ENCODE measurements at places on chromosomes 6 and 20.

GRCh38 chr6:157766901-157767774, 55.9 kb upstream of the SNX9 start:
- no peak for DNase-seq

- DNase-seq, result no peak
These were observed 191.1 kb upstream of the HEY2 start for GRCh38 chr6:125558241-125558843.

GRCh38 chr6:149884215-149884614, 13.7 kb downstream of the RAET1E start:
- no peak for DNase-seq

DNA sequence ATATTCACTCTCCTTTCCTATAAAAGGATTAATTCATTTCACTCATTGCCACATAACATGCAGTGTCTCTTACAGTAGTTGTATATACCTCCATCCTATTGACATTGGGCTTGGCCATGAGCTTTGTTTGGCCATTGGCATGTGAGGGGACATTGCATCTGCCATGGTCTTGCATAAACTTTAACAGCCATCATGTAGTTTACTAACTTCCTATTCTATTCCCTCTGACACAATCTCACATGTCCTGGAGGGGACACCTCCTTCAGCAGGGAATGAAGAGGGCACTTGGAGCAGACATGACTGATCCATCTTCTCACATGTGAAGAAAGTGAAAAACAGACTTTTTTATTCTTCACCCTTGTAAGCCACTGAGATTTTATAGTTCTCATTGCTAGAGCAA, 115.5 kb upstream of the MARCKS start:
- no peak for DNase-seq

- DNase-seq, result no peak
These were observed 142.2 kb downstream of the ERMARD start for GRCh38 chr6:169893624-169894023.

- DNase-seq, result no peak
These were observed 205.7 kb downstream of the OTOR start for GRCh38 chr20:16953858-16954257.

DNA sequence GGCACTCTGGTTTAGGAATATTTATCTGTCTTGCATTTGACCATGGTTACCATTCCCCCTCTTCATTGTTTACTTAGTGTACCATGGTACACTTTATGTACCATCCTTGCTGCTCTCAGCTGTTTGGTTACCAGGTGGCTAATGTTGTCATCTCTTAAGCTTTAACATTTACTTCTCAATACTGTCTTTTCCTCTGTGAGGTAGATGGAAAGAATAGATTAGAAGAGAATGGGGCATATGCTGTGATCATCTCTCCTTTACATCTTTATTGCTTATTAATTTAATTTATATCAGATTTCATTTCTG, 109.2 kb downstream of the NCOA3 start:
- no peak for DNase-seq

DNA sequence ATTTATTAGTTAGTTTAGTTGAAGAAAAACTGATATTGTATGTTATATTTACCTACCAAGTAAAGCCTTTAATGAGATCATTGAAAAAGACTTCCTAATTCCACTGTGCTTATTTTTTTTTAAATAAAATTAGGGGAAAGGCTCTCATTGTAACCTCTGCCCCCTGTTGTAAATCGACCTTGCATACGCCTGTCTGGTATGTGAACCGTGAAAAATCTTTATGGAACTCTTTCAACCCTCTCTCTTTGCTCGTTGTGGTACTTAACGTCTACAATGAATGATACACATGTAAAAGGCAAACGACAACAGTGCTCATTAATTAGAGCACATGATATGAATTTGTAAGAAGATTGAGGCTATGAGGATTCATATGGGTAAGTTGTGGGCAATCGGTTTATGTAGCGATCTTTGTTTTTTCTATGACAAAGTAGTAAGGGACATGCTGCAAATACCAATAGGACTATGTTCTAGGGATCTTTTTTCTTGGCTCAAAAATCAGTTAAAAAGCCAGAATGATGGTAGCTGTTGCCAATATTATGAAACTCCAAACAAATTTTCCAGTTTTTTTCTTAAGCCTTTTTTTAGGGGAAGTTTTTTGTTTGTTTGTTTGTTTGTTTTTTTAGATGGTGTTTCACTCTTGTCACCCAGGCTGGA, 119.0 kb upstream of the MCHR2 start:
- no peak for DNase-seq

DNA sequence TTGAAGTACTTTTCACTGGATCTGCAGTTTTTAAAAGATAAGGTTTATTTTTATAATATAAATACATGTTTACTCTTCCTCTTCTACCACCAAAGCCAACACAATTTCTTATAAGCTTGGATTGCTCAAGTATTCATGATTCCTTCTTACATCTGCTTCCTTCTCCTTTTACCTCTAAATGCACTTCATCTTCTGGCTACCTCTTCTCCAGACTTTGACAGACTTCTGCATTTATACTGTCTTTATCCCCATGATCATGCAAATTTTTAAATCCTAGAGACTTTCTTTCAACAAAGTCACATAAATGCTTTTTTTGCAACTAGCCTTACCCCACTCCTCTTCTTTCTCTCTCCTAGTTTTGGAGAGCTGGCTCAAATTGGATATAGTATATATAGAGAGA, 142.9 kb downstream of the TFAP2B start:
- DNase-seq, result no peak

GRCh38 chr6:43985329-43985728, 141.9 kb downstream of the MRPL14 start:
- DNase-seq, result no peak

- no peak for DNase-seq
These were observed 483.9 kb downstream of the RFPL4B start for GRCh38 chr6:112831022-112831421.

DNA sequence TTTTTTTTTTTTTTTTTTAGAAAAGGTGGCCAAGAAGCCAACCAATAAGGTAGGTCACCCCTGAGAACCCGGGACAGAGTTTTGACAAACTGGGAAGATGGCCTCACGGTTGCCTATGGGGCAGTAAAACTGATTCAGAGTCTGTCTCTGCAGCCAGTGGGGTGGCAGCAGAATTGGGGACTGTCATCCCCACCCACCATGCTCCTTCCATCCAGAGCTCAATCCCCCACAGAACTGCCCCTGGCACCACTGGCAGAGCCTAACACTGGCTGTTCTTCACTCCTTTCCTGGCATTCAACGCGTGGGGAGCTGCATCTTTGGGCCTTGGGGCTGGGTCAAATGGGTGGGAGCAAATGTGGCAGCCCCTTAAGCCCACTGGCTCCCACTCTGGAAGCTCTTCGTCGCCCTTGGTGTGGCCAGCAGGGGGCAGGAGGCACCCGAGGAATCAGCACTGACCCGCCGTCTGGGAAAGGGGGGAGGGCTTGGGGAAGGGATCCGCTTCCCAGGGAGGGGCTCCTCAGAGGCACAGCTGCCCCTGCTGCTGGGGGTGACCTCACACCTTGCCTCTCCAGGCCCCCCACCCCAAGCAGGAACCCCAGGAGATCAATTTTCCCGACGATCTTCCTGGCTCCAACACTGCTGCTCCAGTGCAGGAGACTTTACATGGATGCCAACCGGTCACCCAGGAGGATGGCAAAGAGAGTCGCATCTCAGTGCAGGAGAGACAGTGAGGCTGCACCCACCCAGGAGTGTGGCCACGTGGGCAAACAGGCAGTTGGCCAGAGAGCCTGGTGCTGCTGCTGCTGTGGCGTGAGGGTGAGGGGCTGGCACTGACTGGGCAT, 10.4 kb downstream of the CD40 start:
- DNase-seq, result no peak

DNA sequence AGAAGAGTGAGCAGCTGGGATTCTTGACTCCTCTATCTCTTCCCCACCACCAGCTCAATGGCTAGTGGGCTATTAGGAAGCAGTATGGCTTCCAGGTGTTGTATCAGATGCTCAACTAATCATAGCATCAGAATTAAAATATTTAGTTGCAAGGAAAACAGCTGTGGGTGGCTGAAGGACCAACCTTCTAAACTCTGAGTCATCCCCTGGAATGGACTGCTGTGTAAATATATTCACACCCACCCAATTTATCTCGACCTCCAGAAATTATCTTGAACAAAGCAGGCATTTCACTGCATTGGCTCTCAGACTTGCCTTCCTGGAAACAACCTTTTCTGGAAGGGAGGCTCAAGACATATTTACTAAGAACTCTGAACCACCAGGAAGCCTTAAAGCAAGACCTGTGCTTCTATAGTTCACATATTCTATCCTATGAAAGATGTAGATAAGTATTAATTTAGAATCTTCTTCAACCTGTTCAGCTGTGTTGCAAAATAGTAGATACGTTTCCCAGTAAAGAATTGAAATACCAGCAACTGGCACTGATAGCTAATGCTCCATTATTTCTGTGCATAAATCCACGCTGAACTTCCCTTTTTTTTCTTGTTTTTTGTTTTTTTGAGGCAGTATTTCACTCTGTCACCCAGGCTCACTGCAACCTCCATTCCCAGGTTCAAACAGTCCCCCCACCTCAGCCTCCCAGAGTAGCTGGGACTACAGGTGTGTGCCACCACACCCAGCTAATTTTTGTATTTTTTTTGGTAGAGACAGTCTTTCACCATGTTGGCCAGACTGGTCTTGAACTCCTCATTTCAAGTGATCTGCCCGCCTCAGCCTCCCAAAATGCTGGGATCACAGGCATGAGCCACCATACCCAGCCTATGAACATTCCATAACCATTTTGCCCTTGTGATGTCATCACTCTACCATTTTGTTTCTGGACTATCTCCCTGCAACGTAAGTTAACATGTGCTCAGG, 56.9 kb upstream of the CD2AP start:
- no peak for DNase-seq

GRCh38 chr20:53699906-53700305, 106.3 kb upstream of the ZNF217 start:
- DNase-seq, result no peak

DNA sequence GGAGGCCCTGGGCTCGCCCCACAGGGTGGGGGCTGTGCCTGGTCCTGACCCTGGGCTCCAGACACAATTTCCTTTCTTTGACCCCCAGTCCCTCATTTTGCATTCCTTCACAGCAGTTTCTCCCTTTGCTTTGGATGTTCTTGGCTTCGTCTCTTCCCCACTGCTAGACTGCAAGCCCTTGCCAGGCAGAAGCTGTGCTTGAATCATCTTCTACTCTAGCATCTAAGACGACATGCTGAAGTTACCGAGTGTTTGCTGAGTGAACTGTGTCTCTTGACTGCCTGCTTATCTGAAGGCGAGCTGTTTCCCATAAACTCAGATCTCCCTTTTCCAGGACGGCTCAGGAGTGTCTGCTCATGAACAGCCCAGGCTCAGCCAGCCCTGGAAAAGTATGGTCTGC, 14.3 kb upstream of the SYNDIG1 start:
- DNase-seq, result no peak

- no peak for DNase-seq
These were observed 37.5 kb downstream of the SNX9 start for GRCh38 chr6:157860505-157860991.

- no peak for DNase-seq
These were observed 91.7 kb downstream of the SCML4 start for GRCh38 chr6:107732461-107732860.

DNA sequence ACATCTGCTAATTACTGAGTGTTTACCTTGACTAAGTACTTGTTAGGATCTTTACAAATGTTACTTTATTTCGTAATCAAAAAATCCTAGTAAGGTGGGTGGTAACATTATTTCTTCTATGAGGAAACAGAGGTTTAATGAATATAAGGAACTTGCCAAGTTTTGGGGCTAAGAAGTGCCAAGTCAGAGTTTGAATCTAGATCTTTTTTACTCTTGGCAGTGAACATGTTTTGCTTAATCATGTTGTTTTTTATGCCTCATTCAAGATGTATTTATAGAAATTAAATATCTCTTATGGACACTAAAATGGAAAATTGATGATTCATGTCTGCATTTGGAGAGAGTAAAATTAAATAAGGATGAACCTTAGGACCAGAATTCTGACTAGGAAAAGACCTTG, 393.7 kb downstream of the UTRN start:
- DNase-seq, result no peak

- no peak for DNase-seq
These were observed 90.1 kb downstream of the HIVEP2 start for GRCh38 chr6:142854589-142855488.

DNA sequence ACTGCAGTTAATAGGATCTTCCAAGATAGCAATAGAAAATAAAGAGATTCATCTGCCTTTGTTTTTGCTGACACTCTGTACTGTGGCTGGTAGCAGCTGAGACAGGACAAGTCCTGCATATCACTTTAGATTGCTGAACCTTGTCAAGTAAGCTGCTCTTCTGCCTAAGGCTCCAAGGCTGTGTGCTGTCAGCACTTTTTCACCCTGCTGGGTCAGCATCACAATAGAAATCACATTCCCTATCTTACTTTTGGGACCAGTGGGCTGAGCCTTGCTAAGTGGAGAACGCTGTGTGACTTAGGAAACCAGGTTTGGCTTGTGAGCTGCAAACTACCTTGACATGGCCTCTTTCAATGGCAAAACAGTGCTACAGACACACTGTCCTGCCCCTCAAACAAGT, 263.9 kb downstream of the FRK start:
- DNase-seq, result no peak

DNA sequence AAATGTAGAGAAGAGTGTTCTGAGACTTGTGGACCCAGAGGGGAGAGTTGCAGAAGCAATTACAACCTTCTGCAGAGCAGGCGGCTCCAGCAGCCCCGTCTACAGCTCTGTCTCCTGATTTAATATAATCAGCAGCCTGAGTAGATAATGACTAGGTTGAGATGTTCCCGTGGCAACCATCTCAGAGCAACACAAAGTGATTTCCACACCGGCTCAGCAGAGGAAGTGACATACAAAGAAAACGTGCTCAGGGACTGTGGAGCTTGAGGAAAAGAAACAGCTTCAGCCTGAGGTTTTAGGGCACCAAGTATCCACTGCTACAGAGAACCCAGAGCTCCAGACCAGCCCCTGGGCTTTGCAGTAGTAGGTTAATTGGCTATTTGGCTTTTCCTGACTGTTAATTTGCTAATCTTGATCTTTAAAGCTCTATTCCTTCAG, 136.4 kb downstream of the MTFR2 start:
- DNase-seq, result no peak

- DNase-seq, result no peak
These were observed 262.1 kb downstream of the LRFN2 start for GRCh38 chr6:40325041-40325440.

GRCh38 chr6:17999425-17999824, 12.0 kb upstream of the KIF13A start:
- no peak for DNase-seq

All from stimulated activated CD8-positive, alpha-beta memory T cell treated with anti-CD3 and anti-CD28 coated beads, Interleukin-4, amount 100 ng/mL, for 1 hour (primary cell).